ENCODE measurements at places on chromosomes 5 and 9. TPM values are rescaled to one million over a fixed set of nuclear protein-coding genes. Genes with fewer than 3 reads are reported as not detected.

The SIMC1 gene
- 4.6 TPM for total RNA-seq

The TMEFF1 gene
- 2.5 TPM for total RNA-seq

- no peak for DNase-seq
Measured at GRCh38 chr5:18702821-18703220, 1068.6 kb downstream of the TAF11L14 start.

DNA sequence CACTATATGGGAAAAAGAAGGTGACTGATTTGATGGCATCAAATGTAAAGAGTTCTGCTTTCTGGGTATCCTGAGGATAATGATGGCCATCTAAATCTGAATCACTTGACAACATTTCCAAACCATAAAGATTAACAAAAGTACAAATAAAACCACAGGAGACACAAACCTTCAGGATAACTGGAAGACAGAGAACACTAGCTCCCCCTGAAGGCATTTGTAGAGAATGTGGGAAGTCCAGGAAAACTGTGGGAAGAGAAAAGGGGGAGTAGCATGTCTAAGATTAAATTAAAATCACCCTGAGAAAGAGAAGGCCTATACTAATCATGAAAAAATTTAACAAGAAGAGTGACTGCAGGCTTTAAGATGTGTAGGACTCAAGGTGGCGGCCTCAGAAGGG is 116.2 kb downstream of the PRELID2 start:
- DNase-seq = peak; percentile 56

- DNase-seq = no peak
Measured at GRCh38 chr9:100084128-100084453, 14.7 kb downstream of the ERP44 start.

The RIOK2 gene
- total RNA-seq = 25.4 TPM
